ENCODE measurements at places on chromosomes 5 and 9. TPM values are rescaled to one million over a fixed set of nuclear protein-coding genes. Genes with fewer than 3 reads are reported as not detected.

GRCh38 chr9:137025517-137025966 lies 2.5 kb downstream of the ABCA2 start:
- DNase-seq, result peak; percentile 59

DNA sequence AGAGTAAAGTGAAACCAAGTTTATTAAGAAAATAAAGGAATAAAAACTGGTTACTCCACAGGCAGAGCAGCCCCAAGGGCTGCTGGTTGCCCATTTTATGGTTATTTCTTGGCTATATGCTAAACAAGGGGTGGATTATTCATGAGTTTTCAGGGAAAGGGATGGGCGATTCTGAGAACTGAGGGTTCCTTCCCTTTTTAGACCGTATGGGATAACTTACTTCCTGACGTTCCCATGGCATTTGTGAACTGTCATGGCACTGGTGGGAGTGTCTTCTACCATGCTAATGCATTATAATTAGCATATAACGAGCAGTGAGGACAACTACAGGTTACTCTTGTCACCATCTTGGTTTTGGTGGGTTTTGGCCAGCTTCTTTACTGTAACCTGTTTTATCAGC lies 323.9 kb upstream of the PTGER4 start:
- no peak for DNase-seq

DRD1 gene
- total RNA-seq, result not detected

- DNase-seq, result peak; percentile 93
Measured at GRCh38 chr5:180803181-180804128, 849 bp upstream of the MGAT1 start.

- no peak for DNase-seq
Measured at GRCh38 chr5:24805230-24805629, 160.5 kb upstream of the CDH10 start.

DNA sequence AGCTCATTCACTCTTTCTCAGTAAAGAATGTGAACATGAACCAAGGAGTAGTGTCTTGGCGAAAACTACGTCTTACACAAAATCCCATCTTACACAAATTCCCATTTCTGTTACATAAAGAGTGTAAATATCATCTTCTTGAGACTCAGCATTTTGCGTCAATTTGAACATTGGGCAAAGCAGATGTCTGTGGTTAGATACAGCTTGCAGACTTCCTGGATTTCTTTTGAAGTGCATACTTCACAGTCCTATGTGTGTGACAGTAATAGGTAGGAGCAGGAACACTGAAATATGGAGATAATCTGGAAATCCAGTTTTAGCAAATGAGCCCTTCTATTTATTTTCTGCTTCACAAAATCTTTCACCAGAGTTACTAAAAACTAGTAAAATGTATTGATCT lies 58.8 kb downstream of the C6 start:
- DNase-seq, result no peak

BRINP1 gene
- total RNA-seq, result not detected

DNA sequence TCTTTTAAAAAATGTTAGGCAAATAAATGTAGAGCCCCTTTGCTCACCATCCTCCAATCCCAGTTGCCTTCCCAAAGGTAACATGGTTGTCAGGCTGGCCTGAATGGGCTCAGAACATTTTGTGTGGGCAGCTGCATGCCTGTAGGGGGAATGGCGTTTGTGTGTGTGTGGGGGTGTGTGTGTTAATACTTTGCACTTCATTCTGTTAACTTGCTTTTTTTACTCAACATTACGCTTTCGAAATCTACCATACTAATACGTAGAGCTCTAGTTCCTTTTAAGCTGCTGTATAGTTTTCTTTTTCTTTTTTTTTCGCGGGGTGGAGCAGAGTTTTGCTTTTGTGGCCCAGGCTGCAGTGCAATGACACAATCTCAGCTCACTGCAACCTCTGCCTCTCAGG lies 14.0 kb downstream of the MYOZ3 start:
- DNase-seq, result no peak

DNA sequence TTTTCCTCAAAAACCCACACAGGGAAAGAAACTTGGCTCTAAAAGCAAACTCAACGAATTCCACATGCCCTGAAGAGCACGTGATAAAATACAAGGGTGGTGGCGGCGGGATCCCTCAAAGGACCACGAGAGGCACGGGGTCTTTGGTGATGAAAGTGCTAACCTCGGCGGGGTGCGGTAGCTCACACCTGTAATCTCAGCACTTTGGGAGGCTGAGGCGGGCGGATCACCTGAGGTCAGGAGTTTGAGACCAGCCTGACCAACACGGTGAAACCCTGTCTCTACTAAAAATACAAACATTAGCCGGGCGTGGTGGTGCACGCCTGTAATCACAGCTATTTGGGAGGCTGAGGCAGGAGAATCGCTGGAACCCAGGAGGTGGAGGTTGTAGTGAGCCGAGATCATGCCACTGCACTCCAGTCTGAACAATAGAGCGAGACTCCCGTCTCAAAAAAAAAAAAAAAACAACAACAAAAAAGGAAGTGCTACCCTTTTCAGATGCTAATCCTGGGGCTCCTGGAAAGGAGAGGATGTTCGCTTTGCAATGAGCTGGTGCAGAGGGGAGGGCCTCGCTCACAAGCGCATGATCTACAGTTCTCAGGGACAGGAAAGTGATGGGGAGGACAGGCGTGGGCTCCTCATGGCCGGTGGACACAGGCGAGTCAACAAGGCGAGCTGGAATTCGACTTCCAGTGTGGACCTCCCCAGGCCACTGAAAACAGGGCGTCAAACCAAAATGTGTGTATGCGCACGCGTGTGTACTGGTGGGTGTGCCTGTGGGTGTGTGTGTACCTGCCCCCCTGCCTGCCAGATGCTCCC lies 54.1 kb downstream of the USP20 start:
- DNase-seq, result no peak

DNA sequence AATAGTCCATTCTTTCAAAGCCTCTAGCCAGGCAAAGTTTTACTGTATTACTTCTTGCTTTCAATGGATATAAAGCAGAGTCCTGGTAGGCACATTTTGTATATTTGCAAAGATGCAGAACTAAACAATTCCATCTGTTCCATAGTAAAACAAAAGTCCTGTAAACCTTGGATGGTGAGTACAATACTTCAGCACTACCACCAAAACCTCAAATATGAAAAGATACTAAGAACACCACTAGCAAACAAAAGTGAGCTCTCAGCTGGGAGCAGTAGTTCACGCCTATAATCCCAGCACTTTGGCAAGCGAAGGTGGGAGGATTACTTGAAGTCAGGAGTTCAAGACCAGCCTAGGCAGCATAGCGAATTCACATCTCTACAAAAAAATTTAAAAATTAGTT lies 195.0 kb downstream of the MSX2 start:
- DNase-seq, result no peak

CNTNAP3 gene
- total RNA-seq, result not detected

- no peak for DNase-seq
Measured at GRCh38 chr5:146003852-146004251, 67.5 kb downstream of the SH3RF2 start.

DNA sequence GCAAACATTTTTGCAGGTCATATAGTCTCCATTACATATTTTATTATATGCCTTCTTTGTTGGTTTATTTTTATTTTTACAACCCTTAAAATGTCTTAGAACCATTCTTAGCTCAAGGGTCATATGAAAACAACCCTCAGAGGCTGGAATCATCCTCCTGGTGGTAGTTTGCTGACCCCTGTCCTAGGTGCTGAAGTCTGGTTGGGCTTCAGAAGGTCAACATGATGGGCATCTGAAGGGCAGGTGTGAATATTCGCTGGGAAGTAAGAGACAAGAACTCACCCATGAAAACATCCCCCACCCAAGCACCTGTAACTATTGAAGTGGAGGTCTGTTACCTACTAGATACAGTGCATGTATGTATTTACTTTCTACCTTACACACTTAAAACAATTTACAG lies 75.4 kb downstream of the OSMR start:
- no peak for DNase-seq

GRCh38 chr9:4987961-4988421 lies 2.9 kb downstream of the JAK2 start:
- DNase-seq, result peak; percentile 73

IL3 gene
- not detected for total RNA-seq

- no peak for DNase-seq
Measured at GRCh38 chr9:107020040-107020530, 157.1 kb downstream of the ZNF462 start.

- no peak for DNase-seq
Measured at GRCh38 chr9:76610011-76610352, 151.0 kb downstream of the GCNT1 start.

DNA sequence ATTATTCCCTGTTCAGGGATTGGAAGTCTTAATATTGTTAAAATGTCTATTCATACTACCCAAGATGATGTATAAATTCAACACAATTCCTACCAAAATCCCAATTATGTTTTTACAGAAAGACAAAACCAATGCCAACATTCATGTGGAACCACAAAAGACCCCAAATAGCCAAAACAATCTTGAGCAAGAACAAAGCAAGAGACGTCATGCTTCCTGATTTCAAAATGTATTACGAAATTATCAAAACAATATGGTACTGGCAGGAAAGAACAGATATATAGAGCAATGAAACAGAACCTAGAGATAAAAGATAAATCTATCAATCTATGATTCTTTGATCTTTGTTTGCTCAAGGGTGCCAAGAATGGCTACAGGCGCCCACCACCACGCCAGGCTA lies 237.9 kb downstream of the TAF11L14 start:
- DNase-seq, result no peak

CDH10 gene
- not detected for total RNA-seq

GRCh38 chr5:91189480-91190313 lies 193.4 kb downstream of the ARRDC3 start:
- no peak for DNase-seq

GRCh38 chr9:19372567-19372966 lies 7.5 kb downstream of the RPS6 start:
- no peak for DNase-seq

DNA sequence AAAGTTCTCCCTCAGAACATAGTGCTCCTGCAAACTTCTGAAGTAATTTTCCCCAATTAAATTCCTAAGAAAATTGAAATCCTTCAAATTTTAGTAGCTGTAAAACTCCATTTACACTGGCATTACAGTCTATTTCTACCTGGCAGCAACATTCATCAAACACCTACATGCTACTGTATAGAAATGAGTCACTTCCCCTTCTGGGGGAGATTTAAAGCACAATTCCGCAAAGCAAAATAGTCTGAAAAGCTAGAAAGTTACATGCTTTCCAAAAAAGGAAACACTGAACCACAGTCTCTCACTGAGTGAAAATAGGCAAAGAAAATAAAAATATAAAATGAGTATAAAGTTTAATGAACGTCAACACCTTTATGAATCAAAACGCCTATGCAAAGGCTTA lies 43.3 kb downstream of the MCTP1 start:
- DNase-seq, result no peak

DNA sequence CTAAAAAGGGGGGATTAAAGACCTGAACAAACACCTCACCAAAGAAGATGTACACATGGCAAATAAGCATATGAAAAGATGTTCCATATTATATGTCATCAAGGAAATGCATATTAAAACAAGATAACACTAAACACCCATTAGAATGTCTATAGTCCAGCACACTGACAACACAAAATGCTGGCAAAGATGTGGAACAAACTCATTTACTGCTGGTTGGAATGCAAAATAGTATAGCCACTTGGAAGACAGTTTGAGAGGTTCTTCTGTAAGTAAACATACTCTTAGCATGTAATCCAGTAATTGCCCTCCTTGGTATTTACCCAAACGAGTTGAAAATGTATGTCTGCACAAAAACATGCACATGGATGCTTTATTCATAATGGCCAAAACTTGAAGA lies 73.6 kb downstream of the RGMB start:
- no peak for DNase-seq

GRCh38 chr5:173329491-173330337 lies 1.5 kb upstream of the STC2 start:
- no peak for DNase-seq

DNA sequence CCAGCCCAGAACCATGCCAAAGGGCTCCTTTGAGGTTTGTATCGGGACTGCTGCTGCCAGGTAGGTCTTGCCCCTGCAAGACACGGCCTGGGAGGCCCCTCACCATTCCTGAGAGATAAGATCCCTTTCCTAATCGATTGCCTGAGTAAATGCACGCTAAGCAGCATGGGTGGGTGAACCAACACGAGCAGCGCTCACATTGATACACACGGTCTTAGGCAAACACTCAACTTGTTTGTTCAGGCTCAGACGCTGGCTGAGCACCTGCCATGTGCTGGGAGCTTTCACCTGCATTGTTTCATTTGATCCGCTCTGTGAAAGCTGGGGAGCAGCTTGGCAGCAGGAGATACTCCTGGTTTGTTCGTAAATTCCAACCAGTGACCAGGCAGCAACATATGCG lies 76.9 kb upstream of the NEURL1B start:
- DNase-seq, result no peak

GRCh38 chr9:106468431-106468830 lies 394.5 kb upstream of the ZNF462 start:
- no peak for DNase-seq

DNA sequence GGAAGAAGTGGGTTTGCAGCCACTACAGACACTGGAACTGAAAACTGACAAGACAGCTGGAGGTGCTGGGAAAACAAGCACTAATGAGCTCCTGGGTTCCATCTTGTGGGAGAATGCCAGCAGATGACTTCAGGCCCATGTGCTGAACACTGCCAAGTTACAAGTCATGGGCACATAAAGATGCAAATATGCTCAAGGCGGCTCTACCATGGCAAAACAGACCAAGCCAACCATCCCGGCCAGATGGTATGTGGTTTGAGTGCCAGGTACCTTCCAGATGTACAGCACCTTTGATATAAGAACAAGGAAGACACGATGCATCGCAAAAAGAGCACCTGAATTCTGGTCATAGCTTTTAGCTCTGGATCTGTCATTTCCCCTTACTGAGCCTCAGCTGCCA lies 19.9 kb downstream of the TNFSF8 start:
- DNase-seq, result no peak

NFIB gene
- not detected for total RNA-seq

CCDC183 gene
- total RNA-seq, result 1.3 TPM

- no peak for DNase-seq
Measured at GRCh38 chr9:89464300-89464901, 33.5 kb downstream of the SEMA4D start.

GRCh38 chr9:10701906-10702305 lies 89.1 kb upstream of the PTPRD start:
- DNase-seq, result no peak

DNA sequence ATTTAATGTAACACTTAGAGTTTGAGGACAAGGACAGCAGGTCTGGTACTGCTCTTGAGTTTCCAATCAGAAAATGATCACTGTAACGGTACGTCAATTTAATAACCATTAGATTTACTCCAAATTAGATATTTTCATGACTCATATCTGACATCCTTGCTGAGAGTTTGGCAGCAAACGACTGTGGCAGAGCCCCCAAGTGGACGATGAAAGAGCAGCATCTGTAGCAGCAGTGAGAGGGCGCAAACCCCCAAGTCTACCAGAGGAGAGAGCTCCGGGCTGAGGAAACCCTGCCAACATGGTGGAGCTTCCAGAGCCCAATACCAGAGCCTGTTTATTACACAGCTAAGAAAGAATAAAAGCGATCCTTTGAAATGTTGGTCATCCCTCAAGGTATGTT lies 73.2 kb upstream of the EPB41L4A start:
- no peak for DNase-seq

DNA sequence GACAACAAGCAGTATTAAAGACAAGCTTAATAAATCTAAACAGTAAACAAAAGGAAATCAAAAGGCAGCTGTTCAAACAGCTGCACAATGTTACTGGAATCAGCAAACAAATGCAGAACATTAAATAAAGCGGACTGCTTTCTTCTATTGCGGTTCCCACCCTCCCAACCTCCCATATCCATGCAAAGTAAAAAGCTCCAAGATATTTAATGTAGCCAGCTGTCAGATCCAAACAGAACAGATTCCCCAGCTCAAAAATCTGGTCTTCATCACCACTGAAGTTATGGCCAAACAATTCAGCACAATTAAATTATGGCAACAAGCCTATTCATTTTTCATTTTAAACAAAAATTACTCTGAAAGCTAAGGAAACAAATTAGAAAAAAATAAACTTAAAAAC lies 75.9 kb downstream of the SLC38A9 start:
- DNase-seq, result no peak
